ENCODE measurements at places on chromosomes 6 and 20.

DNA sequence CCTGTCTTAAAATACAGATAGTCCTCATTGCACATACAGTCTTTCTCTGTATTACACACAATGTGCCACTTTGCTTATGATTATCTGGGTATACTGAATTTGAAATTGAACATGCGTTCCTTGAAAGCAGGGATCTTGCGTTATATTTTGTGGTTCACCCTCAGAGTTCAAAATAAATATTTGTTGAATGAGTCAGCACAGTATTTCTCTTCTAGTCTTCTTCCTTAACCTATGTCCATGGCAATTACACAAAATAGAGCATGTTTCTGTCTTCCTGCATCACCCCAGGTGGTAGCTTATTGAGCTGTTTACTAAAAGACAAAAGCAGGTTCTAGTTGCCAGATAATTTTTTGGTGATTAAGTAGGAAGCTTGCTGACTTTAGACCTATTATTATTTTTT is 272.9 kb upstream of the FERMT1 start:
- no peak for DNase-seq

- DNase-seq = no peak
These were observed 21.3 kb downstream of the PRR18 start for GRCh38 chr6:166286839-166287271.

GRCh38 chr6:70124443-70124842 is 178.4 kb downstream of the COL9A1 start:
- no peak for DNase-seq

DNA sequence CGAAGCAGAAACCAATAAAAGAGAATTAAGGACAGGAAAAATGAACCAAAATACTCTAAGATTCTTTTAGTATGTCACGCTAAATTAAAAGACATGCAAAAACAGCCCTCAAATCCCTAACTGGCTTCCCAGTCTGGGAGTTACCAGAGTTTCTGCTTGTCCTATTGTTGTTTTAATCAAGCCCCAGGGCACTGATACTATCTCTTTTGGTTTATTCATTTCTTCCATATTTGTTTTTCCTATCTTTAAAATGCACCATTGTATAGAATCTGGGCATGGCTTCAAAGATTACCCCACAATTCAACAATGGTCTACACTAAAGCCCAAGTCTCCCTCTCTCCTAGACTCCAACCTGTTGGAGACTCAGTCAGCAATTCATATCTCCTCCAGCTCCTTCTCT is 169.1 kb downstream of the MYLK4 start:
- no peak for DNase-seq

- no peak for DNase-seq
These were observed 8.3 kb upstream of the ZNF318 start for GRCh38 chr6:43377710-43378229.

DNA sequence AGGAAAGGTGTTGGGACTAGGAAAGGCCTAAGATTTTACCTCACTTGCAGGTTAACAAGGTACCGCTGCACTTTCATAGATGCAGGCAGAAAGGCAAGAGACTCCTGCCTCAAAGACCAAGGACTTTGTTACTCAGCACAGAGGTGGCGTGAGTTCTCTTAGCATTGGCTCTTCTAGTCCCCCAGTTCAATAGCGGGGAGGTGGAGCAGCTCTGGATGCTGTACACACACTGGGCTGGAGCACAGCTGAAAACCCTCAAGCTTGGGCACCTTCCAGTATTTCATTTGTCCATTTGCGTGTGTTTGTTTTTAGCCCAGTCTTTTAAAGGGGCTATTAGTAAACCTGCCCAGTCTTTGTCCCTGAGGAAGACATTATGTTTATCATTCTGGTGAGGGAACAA is 345.2 kb downstream of the FARS2 start:
- no peak for DNase-seq

GRCh38 chr6:34658605-34659265 is 37.8 kb downstream of the ILRUN start:
- DNase-seq = no peak

DNA sequence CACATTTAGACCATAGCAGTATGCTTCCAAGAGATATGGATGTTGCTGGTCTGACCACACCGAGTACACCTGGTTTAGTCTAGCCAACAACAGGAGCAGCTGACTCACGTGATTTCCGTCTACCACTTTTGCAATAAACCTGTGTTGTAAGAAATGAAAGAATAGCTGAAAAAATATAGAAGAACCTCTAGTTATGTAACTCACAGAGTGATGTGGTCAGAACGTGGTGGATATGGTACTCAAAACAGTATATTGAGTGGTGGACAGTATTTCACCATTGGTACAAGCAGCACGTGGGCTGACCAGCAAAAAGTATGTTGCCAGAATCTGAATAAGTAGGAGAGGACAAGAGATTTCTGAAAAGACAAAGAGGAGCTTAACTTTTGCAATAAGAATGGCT is 226.9 kb downstream of the TBC1D7 start:
- DNase-seq = no peak

- no peak for DNase-seq
These were observed 480.8 kb upstream of the IMPG1 start for GRCh38 chr6:76553256-76553655.

GRCh38 chr6:3326184-3326971 is 67.6 kb downstream of the PSMG4 start:
- DNase-seq = no peak

- no peak for DNase-seq
These were observed 102.7 kb upstream of the CNKSR3 start for GRCh38 chr6:154613137-154613676.

GRCh38 chr6:162699961-162700360 is 27.6 kb downstream of the PRKN start:
- no peak for DNase-seq

GRCh38 chr6:33869826-33870423 is 66.1 kb upstream of the MLN start:
- no peak for DNase-seq

DNA sequence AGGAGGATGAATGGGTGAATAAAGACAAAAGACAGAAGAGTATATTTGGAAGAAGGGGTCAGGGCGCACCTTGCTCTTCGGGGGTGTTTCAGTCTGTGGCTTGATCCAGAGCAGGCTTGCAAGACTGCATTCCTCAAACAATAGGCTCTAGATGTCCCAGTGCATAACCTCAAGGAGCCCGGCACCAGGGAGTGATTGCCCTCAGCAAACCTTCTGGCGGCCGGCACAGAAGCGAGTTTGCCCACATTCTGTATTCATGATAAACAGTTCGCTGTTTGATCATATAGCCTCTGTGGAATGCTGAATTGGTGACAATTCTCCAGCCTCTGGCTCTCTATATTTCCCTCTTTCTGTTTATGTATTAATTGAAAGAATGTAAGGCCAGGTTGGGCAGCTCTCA is 29.7 kb upstream of the HLA-DRB5 start:
- no peak for DNase-seq

- no peak for DNase-seq
These were observed 129.5 kb downstream of the FOXC1 start for GRCh38 chr6:1739220-1739619.

DNA sequence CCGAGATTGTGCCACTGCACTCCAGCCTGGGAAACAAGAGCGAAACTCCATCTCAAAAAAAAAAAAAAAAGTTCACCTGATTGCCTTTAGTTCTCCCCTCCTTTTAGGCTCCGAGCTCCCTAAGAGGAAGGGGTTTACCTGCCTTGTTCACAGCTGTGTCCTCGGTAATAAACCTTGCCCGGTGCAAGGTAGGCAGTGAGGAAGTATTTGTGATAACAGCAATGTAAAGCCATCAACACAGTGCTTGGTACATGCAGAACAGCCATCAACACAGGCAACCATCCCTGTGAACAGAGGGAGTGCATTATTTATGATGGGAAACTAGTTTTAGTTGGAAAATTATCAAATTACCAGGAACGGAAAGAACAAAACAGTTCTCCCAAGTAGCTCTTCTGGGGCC is 1.8 kb upstream of the SPO11 start:
- no peak for DNase-seq

DNA sequence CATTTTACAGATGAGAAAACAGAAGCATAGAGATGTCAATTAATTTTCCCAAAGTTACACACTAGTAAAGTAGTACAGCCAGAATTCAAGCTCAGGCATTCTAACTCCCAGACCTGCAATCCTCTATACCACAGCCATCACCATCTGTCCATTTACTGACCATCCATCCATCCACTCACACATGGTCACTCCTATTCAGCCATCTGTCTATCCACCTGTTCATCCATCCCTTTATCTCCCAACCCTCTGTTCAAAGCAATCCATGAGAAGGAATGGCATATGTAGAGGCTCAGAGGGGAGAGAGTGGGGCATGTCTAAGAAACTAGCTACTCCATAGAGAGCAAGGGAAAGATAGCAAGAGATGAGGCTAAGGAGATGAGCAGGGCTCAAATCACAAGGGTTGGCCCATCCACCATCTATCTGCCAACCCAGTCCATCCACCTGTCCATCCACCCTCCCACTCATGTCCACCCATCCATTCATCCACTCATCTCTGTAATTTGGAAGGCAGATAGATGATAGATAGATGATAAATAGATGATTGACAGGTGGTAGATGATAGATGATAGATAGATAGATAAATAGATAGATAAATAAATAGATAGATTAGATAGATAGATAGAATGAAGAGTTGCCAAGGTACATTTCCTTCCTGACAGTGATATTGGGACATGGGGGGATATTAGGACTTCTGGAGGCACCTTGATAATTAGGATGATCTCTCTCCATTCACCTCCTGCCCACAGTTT is 12.2 kb upstream of the C6orf132 start:
- DNase-seq = no peak

DNA sequence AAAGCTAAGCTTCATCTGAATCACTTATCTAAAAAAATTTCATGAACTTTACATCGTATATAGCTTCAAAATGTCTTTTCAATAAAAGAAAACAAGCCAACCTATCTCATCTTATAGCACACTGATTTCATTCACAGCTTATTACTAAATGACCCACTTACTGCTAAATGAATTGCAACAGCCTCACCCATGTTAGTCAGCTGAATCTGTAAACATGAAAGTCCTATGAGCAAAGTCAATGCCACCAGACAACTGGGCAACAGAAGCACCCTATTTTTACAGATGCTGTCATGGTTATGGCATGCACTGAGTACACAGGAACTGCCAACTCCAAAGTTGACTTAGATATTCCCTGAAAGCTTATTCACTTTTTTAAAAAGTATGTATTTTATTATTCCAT is 41.2 kb upstream of the DST start:
- DNase-seq = no peak

All from CD4-positive, alpha-beta T cell treated with Interleukin-21 for 1 hour (primary cell).